ENCODE measurements at places on chromosomes 6 and 20.

- DNase-seq: no peak
Observed at GRCh38 chr6:8229915-8230756, 127.8 kb upstream of the EEF1E1 start.

- no peak for DNase-seq
Observed at GRCh38 chr6:129206821-129207220, 323.9 kb downstream of the LAMA2 start.

DNA sequence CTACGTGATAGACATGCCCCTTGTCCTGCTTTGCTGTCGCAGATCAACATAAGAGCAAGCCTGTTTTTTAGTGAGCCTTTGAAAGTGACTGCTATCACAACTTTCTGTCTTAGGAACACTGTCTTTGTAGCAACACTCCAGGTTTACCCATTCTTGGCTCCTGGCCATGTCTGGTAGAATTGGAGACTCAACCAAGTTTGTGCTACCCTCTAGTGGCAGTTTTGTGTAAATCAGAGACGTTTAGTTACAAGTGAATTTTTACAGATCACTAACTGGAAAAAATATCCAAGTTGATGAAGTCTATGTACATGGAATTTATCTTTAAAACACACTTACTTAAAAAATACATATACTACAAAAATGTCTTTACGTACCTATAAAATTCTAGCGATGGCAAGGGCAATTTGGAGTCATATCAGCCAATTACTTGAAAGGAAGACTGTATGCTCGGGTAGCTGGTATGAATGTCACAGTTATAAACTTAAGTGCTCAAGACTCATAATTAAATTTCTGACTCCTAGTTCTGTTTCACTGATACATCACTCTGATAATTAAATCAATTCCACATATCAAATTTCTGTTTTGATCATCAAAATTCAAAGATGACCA lies 101.4 kb downstream of the ADGB start:
- peak; percentile 82 for DNase-seq

DNA sequence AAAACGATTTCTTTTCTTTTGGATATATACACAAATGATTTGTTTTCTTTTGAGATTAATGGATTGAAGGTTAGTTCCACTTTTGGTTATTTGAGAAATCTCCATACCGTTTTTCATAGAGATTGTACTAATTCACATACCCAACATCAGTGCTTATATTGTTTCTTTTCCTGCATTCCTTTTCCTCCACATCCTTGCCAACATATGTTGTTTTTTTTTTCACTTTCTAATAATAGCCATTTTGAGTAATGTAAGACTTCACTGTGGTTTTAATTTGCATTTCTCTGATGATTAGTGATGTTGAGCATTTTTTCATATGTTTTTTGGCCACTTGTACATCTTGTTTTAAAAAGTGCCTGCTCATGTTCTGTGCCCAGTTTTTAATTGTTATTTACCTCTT lies 846.4 kb upstream of the EYS start:
- no peak for DNase-seq

- peak; percentile 78 for DNase-seq
Observed at GRCh38 chr20:4014031-4014474, 1.3 kb downstream of the RNF24 start.

DNA sequence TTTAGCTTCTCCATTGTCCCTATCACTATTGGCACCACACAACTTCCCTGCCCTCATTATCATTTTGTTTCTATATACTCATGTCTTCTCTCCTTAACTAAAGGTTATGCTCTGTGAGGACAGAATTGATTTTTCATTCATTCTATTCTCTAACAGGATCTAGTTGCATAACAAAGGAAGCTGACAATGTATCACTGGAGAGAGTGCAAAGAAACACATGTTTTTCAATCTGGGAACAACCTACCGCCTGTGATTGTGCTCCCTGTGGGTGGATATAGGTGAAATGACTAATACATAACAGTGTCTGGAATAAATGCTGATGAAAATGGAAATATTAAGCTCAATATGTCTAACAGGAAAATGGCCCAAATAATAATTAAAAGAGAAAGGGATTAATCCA lies 56.6 kb downstream of the COL12A1 start:
- no peak for DNase-seq

- no peak for DNase-seq
Observed at GRCh38 chr6:17565399-17565798, 34.7 kb upstream of the FAM8A1 start.

GRCh38 chr6:120951258-120951657 lies 383.0 kb downstream of the TBC1D32 start:
- no peak for DNase-seq

GRCh38 chr20:32329817-32330554 lies 28.1 kb upstream of the ASXL1 start:
- DNase-seq: no peak

DNA sequence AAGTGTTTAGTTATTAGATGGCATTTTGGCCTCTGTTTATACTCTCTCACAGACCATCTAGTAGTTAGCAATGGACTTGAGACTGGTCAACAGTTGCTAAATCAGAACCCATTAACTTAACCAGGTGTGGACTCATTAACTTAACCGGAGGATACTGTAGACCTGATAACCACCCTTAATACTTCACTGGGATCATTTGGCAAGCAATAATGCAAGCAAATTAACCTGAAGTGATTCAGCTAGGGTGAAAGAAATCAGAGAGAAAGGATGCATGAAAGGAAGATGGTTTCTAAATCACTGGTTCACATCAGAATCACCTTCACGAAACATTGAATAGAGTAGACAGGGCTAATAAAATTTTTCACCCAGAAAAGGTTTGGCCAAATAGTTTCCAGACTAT lies 73.3 kb downstream of the TMEM244 start:
- DNase-seq: no peak

DNA sequence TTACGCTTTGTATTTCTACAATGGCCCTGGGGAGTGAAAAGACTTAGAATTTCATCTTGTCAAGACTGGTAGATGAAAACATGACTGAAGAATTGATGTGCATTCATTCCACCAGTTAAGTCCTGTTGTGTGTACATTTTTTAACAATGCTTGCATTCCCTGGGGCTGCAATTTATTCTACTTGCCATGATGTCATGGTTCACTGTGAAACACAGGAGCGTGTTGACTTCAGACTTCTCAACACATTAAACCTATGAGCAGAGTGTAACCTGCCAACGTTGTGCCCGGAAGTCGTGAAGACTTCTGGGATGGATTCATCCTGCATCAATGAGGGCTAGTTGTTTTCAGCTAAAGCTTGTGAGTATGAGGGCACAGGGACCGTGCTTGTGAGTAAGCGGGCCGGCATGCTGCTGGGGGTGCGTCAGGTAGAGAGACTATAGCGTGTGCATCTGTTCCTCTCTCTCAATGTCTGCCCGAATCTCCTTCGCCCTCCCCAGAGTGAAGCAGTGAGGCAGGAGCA lies 26.3 kb upstream of the RIMS4 start:
- DNase-seq: no peak
